ENCODE measurements at places on chromosomes 1 and 21. TPM values are rescaled to one million over a fixed set of nuclear protein-coding genes. Genes with fewer than 3 reads are reported as not detected.
A peak's percentile ranks its signal among the peaks of the same experiment; 100 is the strongest.

DNA sequence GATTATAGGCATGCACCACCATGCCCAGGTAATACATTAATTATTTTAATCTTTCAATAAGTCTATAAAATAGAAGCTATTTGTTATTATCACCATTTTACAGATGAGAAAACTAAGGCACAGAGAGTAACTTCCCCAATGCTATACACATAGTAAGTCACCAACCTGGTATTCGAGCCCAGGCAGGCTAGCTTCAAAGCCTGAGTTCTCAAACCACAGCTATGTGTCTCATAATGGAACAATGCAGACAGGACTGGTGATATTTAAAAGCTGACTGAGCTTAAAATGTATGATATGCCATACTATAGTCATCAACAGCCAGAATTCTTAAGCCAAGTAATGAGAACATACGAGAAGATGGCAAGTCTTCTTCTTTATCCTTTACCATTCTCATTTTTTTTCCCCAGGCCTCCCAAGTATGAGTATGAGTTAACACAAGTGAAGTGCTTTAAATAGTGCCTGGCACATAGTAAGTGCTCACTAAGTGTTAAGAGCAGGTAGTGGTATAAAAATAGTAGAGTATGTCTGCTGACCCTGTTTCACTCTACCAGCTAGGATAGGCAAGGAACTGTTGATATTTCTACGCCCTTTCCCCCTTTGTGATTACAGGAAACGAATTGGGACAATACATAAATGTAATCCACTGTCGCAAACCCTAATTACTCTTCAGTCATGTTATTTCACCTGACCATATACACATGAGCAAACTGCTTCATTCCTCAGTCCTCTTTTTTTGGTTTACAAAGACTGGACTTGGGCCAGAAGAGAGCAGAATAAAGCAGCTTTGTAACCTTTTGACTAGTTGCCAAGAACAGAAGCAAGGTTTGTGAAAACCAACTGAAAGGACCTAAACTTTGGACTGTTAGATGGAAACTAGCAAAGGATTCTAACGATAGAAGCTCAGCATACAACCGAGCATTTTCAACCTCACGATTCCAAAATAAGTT, 9.5 kb downstream of the EYA3 start:
- no peak for DNase-seq

GRCh38 chr1:184158896-184159681, 107.6 kb downstream of the TSEN15 start:
- peak; percentile 64 for DNase-seq

DNA sequence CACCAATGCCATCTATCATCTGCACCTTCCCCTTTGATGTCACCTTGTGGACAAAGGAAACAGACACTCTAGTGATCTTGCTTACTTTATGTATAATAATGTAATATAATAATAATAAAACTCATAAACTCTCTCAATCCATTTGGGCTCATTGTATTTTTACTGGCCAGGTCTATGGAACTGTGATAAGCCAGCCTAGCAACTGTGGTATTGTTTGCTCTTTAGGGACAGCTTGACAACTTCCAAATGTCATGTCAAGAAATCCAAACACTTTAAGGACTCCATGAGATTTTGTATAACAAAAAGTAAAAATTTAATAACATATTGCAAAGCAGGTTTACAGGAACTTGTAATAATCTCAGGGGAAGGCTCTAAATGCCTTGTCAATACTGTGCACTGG, 1163.4 kb upstream of the TMPRSS15 start:
- no peak for DNase-seq

DNA sequence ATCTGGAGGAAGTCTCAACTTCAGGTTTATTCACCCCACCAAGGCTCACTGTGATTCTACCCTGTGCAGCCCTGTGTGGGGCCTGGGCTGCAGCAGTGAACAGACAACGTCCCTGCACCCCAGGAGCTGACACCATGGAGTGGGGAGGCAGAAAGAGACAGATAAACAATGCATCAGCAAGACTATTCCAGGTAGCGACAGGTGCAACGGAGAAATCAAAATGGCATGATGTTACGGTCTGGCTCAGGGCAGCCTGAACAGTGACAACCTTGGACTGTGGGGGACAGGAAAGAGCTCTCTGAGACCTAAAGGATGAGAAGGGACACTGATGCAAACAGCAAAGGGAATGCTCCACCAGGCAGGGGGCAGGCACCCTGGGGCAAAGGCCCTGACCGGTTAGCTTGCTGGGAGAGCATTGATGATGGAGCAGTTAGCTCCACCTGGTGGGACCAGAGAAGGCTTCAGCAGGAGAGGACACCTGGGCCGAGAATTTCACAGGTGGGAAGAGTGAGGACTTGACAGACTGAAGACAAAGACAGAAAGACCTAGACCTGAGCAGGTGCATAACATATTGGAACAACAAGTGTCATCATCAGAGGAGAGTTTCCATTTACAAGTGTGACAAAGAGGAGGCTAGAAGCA, 589.9 kb downstream of the MATN1 start:
- DNase-seq = no peak

GRCh38 chr1:15345705-15346345, 63.9 kb upstream of the EFHD2 start:
- peak; percentile 93 for DNase-seq

DNA sequence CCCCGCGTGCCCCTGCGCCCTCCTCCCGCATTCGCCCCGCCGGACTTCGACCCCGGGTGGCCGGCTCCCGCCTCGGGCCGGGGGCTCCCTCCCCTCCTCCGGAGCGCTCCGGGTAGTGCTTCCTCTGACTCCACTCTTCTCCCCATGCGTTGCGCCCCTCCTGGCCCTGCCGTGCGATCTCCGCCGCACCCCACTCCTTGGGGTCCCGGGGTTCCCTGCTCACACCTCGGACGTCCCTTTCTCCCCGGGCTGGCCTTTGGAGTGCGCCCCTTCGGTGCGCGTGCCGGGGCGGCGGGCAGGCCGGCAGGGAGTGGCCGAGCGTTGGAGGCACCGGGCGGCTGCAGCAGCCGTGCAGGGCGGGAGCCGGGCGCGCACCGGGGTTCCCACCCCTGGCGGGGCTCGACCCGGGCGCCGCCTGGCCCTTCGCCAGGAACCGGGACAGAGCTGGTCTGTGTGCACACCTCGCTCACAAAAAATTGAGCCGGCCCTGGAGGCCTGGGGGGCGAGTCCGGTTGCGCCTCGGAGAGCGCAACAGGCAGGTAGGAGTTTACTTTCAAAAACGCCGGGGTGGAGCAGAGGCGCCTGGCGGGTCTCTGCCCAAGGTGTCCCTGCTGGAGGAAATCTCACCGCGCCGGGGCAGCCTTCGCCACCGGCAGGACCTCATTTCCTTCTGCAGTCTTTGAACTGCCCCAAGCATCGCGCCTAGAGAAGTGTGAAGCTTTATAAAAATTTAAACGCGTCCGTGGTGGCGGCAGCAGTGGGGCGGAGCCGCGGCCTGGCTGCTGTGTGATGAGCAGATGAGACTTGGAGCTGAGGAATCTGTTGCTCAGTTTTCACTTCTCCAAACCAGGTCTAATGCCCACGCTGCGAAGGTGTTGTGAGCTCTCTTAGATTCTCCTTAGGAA, 650 bp downstream of the VANGL1 start:
- DNase-seq = peak; percentile 92

- DNase-seq = no peak
Observed at GRCh38 chr1:115690972-115691371, 49.2 kb downstream of the VANGL1 start.

GRCh38 chr1:184181044-184181443, 129.5 kb downstream of the TSEN15 start:
- no peak for DNase-seq

GRCh38 chr1:42887366-42887765, 41.0 kb downstream of the ZNF691 start:
- DNase-seq = no peak

The CREG1 gene
- 170 TPM for total RNA-seq

The LRRN2 gene
- 6.3 TPM for total RNA-seq

Measured in esophagus muscularis mucosa (tissue), 4 donors.